ENCODE measurements at places on chromosomes 3 and 15.
A peak's percentile ranks its signal among the peaks of the same experiment; 100 is the strongest.

- DNase-seq: no peak
These were observed 420.2 kb downstream of the FOXP1 start for GRCh38 chr3:71163198-71163918.

DNA sequence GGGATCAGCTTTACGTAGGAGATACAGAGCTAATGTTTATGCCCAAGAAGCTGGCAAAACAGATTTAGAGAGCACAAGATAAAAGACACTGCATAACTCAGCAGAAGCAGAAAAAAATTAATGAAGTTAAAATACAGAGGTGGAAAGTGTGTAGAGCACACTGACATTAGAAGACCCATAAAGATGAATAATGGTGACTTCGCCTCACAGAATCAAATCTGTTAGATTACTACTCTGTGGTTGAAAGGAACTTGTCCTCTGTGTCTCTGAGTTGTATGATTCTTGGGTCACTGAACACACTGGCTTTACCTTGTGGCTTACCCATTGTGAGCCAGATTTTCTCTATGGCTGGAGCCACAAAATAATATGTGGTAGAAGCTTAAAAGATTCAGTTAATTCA, 224.4 kb downstream of the PLCH1 start:
- DNase-seq: no peak

GRCh38 chr3:141686466-141687291, 51.4 kb upstream of the RNF7 start:
- no peak for DNase-seq

DNA sequence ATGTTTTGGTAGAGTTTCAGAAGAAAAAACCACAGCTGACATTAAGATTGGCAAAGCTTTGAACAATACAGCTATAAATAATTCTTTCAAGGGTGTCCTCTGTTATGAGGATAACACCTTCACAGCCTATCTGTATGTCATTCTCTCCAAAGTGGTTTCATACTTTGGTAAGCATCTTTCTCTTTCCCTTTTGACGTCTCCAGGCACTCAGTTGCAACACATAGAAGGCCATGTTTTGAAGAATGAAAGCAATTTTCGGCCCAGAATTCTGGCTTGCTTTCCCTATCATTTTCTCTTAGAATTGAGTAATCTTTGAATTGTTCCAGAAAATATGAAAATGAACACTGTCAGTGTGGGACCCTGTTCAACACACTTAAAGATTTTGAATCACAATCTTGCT, 200.0 kb upstream of the CBLB start:
- no peak for DNase-seq

- DNase-seq: peak; percentile 13
These were observed 28.3 kb downstream of the IDH3A start for GRCh38 chr15:78177447-78177873.

- no peak for DNase-seq
These were observed 59.1 kb upstream of the SPATA12 start for GRCh38 chr3:57001356-57001755.

DNA sequence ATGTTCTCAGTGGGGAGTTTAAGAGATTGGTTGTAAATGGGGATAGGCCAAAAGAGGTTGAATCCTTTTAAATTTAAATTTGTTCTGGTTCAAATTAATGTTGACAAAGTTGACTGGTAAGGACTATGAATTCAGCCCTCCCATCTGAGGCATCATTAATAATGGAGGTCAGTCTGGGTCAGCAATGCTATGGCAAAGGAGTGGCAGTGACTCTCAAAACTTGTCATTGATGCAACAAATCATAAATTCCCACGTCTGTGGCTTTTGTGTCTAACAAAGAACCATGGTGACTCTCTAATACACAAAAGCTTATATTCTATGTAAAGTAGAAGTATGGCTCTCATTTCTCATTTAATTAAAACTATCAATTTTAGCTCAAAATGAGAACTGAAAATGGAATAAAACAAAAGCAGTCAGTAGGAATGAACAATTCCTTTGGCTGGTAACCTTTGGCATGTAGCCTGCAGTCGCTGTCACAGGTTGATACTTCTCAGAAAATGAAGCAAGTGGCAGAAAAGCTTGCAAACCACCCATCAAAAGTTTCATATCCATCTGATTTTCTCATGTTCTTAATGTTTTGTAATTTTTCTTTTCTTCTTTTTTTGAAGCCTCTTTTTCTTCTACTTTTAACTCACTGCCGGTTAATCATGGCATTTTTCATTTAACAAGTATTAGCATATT, 12.2 kb upstream of the ZBED2 start:
- DNase-seq: no peak

GRCh38 chr3:62811119-62811518, 64.1 kb downstream of the CADPS start:
- DNase-seq: no peak

DNA sequence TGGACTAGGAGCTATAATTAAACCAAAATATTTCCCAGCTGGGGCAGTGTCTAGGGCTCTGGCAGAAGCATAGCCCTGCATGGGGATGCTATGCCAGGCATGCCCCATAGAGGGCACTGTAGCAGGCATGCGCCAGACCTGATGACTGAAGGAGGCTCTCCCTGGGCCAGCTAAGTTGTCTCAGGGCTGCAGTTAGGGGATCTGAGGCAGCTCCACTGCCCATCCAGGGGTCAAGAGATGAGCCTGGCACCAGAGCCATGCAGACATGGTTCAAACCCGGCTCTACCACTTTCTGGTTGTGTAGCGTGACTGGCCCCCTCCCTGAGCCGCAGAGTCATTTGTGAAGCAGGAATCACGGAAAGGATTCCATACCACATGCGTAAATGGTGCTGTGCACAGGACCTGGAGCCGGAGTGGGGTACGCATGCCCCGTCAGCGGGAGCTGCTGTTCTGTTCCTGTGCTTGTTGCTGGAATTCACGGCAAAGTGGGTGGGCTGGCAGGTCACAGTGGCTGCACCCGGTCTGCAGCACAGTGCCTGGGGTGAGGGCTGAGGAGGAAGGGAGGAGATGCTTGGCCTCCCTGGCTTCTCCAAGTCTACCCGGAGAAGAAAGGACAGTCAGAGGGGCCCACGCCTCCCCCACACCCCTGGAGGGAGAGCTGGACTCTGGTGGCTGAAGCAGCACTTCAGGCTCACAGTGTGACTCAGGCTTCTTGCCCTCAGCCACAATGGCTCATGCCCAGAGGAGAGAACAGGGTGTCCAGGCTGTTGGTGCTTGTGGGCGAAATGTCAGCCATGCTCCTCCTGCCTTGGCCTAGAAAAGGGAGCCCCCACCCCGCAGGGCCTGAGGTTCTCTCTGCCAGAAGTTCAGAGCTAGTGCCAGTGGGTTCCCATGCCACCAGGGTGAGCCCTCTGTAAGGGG, 43.1 kb downstream of the DNASE1L3 start:
- no peak for DNase-seq

DNA sequence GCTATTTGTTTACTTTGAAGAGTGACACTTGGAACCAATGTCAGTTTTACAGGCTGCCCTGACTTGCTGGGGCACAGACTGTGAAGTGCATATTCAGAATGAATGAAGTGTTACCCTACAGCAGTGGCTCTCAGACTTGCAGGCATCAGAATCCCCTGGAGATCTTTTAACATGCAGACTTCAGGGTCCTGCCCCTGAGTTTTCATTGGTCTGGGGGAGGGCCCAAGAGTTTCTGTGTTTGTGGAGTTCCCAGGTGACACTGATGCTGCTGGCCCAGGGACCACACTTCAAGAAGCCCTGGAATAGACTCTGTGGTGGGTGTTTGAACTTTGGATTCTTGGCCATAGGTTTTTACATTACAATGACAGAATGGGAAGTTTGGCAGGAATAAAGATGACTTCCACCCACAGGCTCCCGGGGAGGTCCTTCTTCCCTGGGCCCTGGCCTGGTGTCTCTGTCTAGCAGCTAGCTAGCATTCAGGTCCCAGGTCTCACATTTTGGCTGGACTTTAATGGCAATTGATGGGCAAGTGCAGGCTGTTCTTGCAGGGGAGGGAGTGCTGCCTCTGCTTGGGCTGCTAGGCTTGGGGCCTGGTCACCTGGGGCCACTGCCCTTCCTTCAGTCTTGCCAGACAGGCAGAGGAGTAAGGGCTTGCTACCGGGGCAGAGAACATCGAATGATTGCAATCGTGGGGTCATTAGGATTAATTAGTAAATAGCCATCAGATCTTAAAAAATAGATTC, 149.0 kb downstream of the APBA2 start:
- no peak for DNase-seq

GRCh38 chr15:99148851-99149276, 44.0 kb downstream of the SYNM start:
- DNase-seq: no peak

DNA sequence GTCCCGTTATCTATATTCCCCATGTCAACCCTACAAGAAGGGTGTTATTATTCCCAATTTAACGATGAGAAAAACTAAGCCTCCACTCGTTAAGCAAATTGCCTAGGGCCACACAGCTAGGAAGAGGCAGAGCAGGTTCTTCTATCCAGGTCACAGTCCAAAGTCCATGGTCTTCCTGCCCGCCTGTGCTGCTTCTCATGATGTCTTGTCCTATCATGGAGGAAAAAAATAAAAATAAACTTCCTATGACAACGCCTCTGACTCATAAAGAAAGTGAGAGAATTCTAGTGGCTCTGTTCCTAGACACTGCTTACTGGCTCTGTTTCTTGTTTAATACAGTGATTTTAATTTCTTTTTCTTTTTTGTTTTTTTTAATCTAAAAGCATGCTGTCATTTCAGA, 9.7 kb downstream of the COL8A1 start:
- DNase-seq: no peak

GRCh38 chr3:66419036-66419435, 81.8 kb downstream of the LRIG1 start:
- no peak for DNase-seq

DNA sequence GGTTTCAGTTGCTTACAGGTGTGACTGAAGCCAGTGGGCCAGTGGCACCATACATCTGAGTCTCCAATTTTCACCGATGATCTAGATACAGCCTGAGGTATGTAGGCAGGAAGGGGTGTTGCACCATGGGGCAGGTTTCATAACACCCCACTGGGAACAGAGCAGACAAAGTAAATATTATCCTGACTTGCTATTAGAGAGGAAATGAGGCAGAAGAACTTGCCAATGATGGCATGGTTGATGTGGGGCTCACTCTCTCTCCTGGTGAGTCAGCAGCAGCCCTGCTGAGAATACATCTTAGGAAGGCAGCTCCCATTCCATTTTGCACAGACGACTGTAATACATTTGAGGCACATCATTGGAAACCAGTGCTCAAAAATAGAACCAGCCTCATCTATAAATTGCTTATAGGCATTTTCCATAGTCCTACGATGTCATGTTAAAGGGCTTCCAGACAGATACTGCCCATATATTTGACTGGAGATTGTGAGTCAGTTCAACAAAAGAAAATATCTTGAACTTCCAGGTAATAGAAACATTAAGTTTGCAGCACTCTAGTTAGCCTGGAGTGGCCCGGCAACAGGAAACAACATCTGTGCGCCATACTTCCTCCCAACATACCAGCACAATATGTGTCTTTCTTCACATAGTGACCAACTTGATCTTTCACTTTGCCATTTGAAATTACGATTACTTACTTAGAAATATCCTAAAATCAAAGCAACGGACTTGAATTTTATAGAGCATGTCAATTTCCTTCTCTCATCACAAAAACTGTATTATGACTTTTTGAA, 175.5 kb downstream of the NECTIN3 start:
- no peak for DNase-seq
